NCI-H69 (cell line): ENCODE measurements at places on chromosomes 7 and 10.

GRCh38 chr10:17912754-17913153 is 39.0 kb upstream of the SLC39A12 start:
- DNase-seq: no peak

DNA sequence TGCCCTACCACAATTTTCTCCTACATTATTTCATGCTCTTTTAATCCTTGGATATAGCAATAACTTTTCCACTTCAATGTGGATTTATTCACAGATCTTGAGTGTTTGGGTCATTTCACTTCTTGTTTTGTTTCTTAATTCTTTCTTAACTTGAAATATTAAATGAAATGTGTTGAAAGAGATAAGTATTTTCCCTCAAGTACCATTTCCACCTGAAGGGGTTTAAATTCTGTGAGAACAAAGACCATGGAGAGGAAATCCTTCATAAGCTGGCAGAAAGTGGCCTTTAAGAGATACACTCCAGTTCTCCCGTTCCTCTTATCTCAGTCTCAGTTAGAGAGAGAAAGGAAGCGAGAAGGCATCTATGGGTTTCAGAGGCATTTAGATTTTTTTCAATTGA is 14.1 kb upstream of the DLD start:
- no peak for DNase-seq

DNA sequence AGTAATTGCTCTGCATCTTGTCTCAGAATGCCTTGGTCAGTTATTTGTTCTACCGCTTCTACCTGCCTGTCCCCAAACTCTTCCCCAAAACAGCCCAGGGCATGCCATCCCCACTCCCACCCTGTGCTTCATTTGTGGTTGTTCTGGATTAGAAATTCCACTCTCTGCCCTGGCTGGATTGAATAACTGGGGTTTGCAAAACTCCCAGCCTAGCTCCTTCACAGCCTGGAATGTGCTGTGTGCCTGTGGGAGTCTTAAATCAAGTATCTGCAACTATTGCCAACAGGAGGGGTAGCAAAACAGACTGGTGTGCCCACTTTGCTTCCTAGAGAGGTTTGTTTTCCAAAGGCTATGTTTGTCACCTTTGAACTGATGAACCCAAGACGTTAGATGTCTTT is 24.2 kb downstream of the TSPAN15 start:
- DNase-seq: no peak

DNA sequence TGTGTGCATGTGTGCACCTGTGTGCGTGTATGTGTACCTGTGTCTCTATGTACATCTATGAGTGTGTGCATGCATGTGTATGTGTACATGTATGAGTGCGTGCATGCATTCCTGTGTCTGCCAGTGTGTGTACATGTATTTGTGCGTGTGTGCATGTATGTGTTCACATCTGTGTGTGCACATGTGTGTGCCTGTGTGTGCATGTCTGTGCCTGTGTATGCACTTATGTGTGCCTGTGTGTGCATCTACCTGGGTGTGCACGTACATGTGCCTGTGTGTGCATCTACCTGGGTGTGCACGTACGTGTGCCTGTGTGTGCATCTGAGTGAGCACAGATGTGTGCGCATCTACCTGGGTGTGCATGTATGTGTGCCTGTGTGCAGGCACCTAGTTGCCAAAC is 102.2 kb upstream of the DIP2C start:
- no peak for DNase-seq

DNA sequence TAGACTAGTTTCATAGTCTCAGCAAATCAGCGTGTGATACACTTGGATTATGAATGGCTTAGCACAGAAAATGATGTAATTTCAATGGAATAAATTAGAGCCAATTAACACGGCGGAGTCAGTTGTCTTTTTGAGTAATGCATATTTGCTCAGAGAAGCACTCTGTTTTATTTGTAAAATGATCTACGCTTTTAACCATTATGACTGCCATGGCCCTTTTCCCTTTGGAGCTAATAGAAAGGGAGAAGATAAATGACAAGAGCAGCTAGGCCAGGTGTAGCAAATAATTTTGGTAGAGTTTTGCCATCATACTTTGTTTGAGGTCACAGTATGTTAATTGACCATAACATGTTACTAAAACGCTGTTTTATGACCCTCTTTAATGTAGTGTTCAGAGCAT is 86.8 kb downstream of the GPR158 start:
- DNase-seq: peak; percentile 97

- DNase-seq: no peak
These were observed 3.2 kb downstream of the AKR1B15 start for GRCh38 chr7:134552105-134552504.

GRCh38 chr10:132383101-132383500 is 13.9 kb upstream of the PWWP2B start:
- no peak for DNase-seq
